ENCODE measurements at places on chromosomes 6 and 20.

- no peak for DNase-seq
Observed at GRCh38 chr20:63061771-63062100, 55.0 kb upstream of the BHLHE23 start.

DNA sequence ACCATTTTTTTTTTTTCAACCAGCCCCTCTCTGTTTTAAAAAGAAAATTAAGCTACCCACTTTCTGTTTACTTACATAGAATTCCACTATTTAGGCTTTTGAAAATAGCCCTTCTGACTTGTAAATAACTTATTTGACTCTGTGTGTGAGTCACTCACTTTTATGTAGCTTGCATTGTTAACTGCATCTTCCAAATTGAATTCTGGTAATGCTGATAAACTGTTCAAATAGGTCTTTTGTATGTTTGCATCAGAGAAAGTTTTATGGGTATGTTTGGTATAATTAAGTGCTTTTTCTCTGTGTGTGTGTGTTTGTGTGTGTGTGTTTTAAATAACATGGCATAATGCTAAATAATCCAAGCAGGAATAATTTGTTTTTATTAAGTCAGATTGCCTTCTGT, 360.1 kb downstream of the PLCB1 start:
- DNase-seq = no peak

GRCh38 chr6:169984181-169985120, 233.0 kb downstream of the ERMARD start:
- no peak for DNase-seq

DNA sequence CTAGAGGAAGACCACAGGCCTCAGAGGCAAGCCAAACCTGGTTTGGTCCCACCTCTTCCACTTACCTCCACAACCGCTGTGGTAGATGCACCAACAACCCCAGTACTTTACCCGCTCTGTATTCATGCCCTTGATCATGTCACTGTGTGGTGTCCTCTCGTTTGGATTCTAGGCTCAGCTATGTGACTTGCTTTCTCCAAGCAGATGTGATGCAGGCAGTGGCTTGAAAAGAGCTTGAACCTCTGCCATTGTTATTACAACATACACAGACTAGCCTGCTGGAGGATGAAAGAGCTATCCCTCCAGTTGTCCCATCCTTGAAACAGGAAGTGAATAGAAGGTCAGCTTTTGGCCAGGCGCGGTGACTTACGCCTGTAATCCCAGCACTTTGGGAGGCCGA, 147.7 kb downstream of the ZNF217 start:
- DNase-seq = no peak

DNA sequence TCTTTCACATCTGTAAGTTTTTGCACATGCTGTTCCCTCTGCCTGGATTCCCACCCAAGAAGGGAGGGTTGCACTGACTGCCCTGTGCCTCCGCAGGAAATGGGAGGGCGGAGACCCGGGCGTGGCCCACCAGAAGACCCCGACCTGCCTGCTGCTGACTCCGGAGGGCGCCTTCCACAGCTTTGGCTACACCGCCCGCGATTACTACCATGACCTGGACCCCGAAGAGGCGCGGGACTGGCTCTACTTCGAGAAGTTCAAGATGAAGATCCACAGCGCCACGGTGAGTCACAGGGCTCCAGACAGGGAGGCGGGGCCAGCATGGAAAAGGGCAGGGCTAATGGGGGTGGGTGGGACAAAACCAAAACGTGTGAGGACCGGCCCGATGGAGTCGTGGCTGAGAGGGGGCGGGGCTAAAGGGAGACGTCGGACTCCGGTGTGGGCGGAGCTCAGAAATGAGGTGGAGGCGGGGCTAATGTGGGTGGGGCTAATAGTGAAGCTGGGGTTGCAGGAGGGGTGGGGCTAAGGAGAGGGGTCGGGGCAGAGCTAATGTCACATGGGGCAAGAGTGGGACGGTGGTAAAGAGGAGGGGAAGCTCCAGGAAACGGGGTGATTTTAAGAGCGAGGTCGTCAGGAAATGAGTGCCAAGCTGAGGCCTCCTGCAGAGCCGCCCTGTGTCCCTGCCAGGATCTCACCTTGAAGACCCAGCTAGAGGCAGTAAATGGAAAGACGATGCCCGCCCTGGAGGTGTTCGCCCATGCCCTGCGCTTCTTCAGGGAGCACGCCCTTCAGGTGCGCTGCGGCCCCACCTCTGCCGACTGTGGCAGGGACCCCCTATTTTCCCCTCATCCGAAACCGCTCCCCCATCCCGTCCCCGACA, 12.6 kb downstream of the HSPA12B start:
- no peak for DNase-seq

DNA sequence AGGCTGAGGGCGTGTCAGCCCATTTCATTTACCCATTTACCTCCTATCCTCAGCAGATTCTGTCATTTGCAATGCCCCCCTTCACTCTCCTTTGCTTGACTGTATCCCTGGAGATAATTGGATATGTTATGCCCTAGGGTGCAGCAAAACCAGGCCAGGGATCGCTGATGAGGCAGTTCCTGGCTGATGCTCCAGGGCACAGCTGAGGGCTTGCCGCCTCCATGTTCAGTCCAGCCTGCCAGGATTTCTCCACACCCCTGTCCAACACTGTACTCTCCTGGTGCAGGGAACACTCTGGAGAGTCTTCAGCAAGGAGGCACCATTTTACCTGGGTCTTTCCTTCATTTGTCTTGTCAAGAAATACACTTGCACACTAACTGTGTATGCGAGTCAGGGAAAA, 532.1 kb upstream of the CHD6 start:
- DNase-seq = no peak

DNA sequence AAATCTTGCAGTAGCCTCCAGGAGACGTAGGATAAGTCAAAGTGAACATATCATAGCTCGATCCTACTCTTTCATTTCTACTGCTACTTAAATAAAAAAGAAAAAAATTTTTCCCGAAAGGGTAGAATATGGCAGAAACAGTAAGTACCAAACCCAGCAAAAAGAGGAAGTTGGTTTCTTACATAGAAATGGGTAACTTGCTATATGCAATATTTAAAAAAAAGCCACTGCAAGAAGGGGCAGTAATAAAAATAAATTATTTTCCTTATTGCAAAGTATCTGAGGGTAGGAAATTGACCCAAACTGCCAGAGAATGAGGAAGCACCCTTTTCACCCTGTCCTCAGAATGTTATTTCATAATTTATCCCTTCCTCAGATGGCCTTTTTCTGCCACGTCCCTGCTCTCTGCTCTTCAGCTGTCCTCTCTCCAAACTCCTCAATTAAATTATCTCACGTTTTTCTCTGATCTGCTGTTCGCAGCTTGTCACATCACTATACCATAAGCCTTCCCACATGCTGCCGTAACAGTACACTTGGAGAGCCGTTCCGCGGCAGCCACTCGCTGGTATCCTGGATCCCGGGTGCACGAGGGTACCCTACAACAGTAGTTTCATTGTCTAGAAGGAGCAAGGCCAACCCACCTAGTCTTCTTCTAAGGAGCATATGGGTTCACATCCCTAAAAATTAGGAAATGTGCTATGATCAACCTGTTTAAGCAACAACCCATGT, 149.6 kb downstream of the BACH2 start:
- no peak for DNase-seq

GRCh38 chr6:152920016-152920415, 62.8 kb downstream of the FBXO5 start:
- DNase-seq = no peak

- peak; percentile 8 for DNase-seq
Observed at GRCh38 chr20:44805979-44806620, 4.2 kb downstream of the RIMS4 start.

GRCh38 chr20:10696650-10697049, 22.9 kb upstream of the JAG1 start:
- no peak for DNase-seq

DNA sequence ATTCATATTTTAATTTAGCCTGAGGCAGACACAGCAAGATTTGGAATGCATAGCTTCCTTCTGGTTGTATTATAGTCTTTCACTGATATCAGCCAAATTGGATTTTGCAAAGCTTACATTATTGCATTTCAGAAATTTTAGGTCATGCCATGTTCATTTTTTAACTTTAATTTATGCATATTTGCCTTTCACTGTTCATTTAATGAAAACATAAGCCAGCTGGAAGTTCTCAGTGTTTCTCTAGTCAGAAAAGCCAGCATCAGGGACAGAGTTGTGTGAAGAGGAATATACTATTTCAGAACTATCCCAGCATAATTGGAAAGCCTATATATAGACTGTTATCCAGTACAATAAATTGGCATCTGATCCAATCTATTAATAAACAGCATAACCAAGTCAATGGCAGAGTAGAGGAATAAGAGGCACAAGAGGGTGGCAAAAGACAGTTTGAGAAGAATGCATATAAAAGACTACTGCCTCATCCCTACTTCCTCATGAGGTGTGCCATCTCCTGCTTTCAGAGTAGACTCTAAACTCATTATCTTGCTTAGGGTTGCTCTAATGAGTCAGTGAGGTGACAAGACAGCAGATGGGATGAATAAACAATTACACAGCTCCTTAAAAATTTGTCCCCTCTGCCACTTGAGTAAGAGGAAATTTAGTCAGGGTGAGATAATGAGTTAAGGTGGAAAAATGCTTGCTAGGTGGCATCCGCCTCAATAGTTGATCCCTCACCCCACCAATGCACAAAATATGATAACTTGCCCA, 159.8 kb upstream of the HCRTR2 start:
- no peak for DNase-seq

DNA sequence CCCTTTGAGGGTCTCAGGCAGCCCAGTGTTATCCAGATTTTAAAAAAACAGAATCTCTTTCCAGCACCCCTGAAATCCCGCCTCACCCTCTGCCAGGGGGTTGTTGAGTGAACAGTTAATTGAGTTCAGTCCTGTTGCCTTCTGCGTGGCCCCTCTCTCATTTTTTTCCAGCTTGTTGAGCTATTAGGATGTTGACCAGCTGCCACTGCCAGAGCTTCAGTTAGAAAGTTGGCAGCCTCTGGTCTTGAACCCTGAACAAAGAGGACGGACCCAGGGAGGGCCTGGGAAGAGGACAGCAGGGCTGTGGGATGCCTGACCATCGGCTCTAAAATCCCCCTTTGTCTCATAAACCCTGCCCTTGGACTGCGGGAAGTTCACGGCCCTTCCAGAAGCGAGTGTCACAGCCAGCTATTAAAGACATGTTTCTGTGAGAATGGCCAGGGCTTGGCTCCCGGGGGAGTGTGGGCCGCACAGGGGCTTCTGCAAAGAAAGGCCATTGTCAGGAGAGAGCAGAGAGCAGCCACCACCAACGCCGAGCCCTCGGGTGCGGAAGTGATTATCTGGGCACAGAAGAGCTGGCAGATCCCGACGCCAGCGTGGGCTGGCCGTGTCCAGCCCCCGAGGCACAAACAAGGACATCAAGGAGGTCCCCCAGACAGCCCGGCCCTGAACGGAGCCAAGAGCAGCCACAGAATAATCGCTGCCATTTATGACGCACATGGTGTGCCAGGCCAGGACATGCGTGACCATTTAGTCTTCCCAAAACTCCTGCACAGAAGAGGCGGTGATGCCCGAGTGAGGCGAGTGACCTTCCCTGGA, 189.0 kb downstream of the ANKRD60 start:
- DNase-seq = no peak

DNA sequence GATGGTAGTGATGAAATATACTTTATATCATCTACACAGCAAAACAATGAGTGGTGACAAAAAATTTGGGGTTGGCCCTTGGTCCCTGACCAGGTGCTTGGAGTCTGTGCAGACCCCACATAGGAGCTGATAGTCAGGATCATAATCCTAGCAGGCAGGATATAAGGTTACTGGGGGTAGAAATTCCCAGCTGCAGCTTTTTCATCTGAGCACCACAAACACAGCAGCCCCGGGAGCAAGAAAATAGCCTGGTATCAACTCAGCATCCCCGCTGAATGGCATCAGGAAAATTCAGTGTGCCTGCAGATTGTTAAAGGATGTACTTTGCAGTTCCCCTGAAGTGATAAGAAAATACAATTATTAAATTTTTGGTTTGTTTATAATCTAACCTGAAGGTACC, 27.8 kb upstream of the RPL7L1 start:
- DNase-seq = no peak

- DNase-seq = no peak
Observed at GRCh38 chr6:47007657-47008396, 34.3 kb downstream of the ADGRF1 start.

DNA sequence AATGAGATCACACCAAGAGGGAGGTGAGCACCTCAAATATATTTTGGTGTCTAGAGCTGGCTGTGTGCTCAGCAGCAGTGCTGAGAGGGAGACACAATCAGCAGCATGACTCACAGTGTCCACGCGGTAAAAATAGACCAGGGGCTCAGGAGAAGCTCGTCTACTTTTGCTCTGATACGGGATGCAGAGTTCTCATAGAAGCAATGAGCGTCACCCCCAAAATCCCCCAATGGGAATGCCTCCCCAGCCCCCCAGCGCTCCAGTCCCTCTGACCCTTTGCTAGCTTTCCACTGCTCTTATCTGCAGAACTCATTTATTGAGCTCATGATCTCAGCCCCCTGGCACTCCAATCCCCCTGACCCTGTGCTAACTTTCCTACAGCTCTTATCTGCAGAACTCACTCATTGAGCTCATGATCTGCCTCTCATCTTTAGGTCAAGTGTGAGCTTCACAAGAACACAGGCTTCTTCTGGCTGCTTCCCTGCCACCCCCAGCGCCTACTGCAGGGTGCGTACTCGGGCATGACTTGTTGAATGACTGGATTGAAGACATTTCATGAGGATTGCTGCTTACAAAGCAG, 34.0 kb downstream of the SYNDIG1 start:
- DNase-seq = peak; percentile 16

GRCh38 chr20:32281711-32282110, 4.3 kb downstream of the KIF3B start:
- no peak for DNase-seq

GRCh38 chr6:11595903-11596302, 58.4 kb downstream of the TMEM170B start:
- DNase-seq = no peak

DNA sequence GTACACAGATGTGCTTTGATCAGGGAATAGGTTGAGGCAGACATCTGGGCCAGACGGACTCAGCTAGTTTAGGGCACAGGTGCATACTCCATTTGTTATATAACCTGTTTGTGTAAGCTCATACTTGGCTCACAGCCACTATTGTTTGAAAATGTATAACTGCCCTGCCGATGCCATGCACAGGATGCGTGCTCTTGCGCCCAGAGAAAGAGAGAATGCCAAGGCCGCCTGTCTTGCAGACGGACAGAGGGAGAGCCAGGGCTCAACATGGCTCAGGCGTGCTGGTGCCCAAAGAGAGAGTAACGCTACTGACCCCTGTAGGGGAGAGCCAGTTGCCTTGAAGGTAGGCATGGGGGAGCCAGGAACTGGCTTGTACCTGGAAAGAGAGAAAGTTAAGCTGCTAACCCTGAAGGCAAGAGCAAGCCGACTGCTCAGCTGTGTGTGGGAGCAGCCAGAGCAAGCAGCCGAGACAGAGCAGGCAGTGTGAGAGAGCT, 57.7 kb downstream of the FAM229B start:
- DNase-seq = no peak

DNA sequence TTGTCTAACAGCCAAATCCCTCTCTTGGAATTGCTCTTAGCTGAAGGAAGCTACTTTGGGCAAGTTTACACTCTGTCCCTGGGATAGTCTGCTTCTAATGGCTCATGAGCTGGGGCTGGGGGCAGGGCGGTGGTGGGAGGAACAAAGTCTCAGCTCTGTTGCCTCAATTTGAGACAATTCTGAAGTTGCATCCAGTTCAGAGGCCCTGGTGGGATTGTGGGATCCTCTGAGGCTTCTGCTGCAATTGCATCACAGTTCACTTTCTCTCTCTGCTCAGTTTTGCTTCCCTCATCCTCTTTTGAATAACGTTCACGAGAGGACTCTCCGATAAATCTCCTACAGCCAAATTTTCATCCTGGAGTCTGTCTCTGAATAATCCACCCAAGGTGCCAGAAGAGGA, 440.6 kb upstream of the SLC35B3 start:
- no peak for DNase-seq

- DNase-seq = no peak
Observed at GRCh38 chr20:33947709-33948295, 45.9 kb upstream of the RALY start.
